ENCODE measurements at places on chromosomes 1 and 21.

DNA sequence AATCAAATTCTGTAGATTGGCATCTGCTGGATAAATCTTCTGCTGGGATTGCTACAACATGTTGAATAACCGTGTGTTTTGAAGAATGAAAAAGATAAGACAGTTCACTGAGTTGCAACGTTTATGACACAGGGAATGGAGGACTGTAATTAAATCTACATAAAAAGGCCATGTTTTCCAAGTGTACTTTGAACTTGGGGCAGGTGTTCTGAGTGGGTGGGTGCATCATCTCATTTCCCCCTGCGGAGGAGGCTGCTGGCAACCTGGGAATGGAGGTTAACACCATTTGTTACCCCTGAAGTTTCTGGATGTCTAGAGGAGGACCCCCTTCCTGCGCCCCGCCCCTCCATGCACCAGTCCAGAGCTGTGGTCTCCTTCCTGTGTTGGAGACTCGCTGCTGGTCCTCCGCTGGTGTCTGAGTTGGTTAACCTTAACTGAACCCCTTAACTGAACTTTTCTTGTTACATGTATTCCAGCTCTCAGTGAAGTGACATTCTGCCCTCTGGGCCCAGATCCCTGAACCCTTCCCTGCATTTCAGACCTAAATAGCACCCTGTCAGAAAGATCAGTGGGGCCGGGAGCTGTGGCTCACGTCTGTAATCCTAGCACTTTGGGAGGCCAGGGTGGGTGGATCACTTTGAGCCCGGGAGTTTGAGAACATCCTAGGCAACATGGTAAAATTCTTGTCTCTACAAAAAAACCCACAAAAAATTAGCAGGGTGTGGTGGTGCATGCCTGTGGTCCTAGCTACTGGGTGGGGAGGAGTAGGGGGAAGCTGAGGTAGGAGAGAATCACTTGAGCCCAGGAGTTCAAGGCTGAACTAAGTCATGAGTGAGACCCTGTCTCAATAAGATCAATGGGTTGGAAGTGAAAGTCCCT is 31.8 kb downstream of the UCK2 start:
- no peak for DNase-seq

GRCh38 chr21:33259428-33259827 is 6.7 kb upstream of the IL10RB start:
- peak; percentile 28 for DNase-seq

DNA sequence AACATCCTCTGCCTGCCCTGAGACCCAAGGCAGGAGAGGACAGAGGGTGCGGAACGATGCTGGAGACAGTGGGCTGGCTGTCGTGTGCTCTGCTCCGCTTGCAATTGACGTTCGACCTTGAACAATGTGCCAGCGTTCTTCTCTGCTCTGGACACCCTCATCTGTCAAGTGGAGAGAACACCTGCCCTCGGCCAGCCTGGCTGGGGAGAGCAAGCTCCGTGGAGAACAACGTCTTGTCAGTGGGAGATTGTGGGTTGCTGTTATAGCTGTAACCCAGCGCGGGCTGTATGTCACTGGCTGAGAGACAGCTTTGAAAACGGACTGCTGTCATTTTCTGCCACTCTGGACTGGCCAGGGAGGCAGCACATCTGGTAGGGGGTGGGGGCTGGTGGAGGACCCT is 14.7 kb downstream of the KIAA1614 start:
- no peak for DNase-seq

GRCh38 chr1:203508463-203509073 is 14.6 kb downstream of the OPTC start:
- no peak for DNase-seq

GRCh38 chr1:70134148-70134547 is 71.2 kb downstream of the LRRC40 start:
- no peak for DNase-seq

GRCh38 chr1:225812488-225813213 is 2.7 kb downstream of the EPHX1 start:
- DNase-seq: no peak

- peak; percentile 87 for DNase-seq
Observed at GRCh38 chr1:243264717-243265116, 8.9 kb downstream of the SDCCAG8 start.

- peak; percentile 85 for DNase-seq
Observed at GRCh38 chr1:159076438-159077119, at the start of gene AIM2. Gene AIM2 (minus strand): TSS chr1:159076766. CDS start chr1:159073499, 3,267 bp downstream.

DNA sequence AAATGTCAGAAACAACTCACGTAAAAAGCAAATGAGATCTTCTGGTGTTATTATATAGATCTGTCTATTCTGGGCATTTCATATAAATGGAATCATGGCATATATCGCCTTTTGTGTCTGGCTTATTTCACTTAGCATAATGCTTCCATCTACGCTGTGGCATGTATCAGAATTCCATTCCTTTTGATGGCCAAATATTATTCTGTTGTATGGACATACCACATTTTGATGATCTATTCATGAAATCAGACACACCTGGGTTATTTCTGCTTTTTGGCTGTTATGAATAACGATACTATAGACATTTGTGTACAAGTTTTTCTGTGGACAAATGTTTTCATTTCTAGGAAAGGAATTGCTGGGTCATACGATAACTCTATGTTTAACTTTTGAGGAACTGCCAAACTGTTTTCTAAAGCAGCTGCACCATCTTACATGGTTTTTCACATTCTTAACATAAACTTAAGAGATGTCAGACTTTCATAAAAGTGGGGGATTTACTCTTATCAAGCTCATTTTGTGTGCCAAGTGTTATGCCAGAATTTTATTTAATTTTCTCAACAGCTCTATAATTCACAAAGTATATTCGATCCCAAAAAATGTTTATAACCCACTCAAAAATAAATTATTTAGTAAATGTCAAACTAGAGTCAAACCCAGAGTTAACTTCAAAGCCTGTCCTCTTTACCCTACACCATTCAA is 7.6 kb downstream of the ENAH start:
- no peak for DNase-seq

DNA sequence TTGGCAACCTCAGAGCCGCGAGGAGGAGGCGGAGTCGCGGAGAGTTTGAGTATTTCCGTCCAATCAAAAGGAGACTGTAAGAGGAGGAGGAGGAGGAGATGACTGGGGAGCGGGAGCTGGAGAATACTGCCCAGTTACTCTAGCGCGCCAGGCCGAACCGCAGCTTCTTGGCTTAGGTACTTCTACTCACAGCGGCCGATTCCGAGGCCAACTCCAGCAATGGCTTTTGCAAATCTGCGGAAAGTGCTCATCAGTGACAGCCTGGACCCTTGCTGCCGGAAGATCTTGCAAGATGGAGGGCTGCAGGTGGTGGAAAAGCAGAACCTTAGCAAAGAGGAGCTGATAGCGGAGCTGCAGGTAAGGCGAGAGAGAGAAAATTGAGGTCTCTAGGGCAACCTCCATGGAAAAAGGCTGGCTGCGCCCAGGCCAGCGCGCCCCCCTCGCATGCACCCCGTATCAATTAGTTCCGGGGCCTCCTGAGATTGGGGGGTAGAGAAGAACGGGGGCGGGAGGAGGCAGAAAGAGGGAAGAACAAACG is at the start of gene PHGDH:
Gene PHGDH (plus strand): TSS at position 131 of the 538 bp plus-strand sequence. CDS start 89 bp downstream, at position 220.
- peak; percentile 91 for DNase-seq

DNA sequence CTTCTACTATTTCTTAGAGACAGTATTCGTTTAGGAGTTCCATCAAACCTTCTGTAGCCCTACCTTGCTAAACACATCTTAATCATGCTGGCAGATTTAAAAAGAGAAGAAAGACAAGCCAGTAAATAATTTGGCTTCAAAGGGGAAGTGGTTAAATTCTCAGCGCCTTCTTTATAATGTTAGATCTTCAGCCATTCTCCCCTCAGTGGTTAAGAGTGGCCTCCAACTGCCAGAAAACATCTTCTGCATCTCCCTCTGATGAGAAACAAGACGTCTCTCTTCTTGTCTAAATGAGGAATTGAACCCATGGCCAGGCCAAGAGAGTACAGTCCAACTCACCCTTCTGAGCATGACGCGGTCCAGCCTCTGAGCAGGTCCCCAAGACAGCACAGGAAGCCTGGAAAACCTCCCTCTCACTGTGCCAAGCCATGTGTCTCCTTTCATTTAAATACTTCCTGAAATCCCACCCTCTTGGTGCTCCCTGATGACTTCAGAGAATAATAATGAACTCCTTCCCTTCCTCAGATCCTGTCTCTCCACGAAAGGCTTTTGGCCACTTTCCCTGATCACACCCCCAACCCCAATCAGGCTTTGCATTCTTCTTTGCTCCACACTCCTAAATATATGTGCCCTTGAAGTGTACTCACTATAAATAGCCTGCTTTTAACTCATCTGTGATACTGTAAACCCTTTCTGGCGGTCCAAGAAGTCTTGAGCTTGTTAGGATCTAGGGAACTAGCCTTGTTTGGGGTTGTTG is 16.4 kb upstream of the LRRC52 start:
- peak; percentile 50 for DNase-seq

DNA sequence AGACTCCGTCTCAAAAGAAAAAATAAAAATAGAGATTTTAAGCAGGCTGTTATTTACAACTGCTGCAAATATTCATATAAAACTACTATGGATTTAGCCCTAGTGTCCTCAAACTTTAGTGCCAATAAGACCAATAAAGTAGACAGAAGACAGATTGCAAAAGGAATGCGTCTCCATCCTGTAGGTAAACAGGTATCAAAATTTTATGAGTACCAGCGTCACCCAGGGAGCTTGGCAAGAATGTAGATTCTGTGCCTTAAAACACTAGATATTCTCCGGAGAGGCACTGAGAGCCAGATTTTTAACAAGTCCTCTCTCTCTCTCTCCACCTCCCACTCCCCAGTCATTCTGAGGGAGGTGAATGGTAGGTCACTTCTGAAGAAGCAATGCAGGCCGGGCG is 18.4 kb downstream of the SMYD3 start:
- DNase-seq: no peak

GRCh38 chr21:26591543-26591942 is 18.5 kb upstream of the CYYR1 start:
- no peak for DNase-seq

DNA sequence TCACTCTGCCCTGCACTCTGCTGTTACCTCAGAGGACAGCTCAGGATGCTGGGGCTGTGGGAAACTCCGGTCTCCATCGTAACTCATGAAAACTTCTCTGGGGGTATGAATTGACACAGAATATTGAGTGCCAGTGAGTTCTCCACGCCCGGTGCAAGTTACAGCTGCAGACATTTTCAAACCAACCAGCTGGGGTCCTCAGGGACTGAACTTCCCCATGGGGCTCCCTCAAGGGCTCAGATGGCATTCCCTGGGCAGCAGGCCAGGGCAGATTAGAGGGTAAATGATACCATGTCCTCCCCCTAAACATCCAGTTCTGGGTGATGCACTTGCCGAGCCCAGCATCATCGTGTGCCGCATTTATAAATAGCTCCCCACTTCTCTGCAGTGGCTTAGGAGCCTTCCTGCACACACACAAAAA is 27.8 kb upstream of the CCSAP start:
- peak; percentile 41 for DNase-seq

DNA sequence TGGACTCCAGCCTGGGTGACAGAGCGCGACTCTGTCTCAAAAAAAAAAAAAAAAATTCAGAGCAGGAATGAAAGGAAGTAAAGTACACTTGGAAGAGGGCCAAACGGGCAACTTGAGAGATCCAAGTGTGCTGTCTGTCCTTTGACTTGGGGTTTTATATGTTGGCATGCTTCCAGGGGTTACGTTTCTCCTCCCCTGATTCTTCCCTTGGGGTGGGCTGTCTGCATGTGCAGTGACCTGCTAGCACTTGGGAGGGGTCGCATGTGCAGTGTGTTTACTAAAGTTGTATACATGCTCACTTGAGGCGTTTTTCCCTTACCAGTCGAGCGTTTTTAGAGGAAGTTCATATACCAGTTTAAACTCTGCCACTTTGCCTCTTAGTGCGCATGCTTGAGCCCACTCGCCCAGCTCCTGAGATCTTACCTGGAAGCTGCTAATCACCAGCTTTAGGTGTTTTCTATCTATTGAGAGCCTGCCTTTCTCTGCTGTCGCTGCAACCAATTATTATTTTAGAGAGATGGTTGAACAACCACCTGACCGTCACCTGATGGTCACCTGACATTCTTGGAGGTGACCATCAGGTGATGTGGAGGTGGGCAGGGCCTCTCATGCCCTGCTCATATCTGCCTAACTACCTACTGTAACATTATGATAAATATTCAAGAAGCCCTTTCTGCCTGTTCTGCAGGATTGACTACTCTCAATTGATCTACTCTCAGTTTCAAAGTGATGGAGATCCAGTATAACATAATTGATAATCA is 140.1 kb downstream of the MACF1 start:
- no peak for DNase-seq

GRCh38 chr1:208344202-208344857 is 100.1 kb upstream of the PLXNA2 start:
- DNase-seq: no peak

DNA sequence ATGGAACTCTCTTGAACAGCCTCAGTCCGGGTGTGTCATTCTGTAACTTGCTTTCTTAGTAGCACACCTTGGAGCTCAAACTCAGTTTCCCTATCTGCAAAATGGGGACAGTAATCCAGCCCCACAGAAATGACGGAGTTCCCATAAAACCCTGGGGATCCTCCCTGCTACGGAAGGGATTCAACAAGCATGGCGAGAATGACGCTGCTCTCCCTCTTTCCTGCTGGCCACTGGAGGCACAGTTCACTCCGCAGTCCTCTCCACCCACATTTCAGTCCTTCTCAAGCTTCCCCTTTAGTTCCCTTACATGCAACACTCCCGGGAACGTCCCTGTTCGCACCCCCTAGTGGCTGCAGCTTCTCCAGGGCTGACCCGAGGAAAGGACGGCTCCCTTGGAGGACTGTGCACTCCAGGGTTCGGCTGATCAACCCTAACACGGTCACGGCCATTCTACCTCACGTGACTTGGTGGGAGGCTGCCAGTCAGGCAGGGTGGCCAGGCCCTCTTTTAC is 20.6 kb downstream of the RUNX3 start:
- DNase-seq: no peak

DNA sequence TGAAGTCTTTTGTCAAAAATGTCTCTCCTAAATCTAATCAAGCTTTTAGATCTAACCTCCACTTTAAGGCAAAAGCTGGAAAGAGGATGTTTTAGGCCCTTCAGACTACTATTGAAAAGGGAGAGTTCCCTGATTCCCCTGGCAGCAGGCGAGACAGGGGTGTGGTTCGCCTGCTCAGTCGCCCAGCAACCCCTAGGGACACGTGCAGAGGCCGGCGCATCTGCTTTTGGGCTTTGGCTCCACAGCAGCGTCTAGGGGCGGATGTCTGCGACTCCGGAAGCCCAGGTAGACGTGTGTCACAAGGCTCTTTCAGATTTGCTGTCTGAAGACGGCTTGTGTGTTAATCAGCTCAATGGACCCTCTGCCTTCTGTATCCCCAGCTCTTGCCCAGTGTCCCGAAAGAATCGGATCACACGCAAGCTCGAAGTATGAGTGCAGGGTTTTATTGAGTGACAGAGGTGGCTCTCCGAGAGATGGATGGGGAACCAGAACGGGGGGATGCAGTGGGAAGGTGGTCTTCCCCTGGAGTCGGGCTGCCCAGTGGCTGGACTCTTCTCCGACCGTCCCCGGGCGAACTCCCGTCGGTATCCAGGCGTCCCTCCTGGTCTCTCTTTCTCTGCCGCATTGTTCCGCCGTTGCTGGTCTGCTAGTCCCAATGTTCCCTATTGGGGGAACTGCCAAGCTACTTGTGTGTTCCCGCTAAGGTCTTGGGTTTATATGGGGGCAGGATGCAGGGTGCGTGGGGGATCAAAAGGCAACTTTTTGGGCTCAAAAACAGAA is 45.5 kb downstream of the OLFML2B start:
- DNase-seq: no peak

- no peak for DNase-seq
Observed at GRCh38 chr1:74847715-74848114, 114.8 kb downstream of the TYW3 start.
